ENCODE measurements at places on chromosomes 1 and 21. TPM values are rescaled to one million over a fixed set of nuclear protein-coding genes. Genes with fewer than 3 reads are reported as not detected.

KCNJ9 gene
- total RNA-seq: not detected

ACTL8 gene
- not detected for total RNA-seq

ESPN gene
- 0.67 TPM for total RNA-seq

DNA sequence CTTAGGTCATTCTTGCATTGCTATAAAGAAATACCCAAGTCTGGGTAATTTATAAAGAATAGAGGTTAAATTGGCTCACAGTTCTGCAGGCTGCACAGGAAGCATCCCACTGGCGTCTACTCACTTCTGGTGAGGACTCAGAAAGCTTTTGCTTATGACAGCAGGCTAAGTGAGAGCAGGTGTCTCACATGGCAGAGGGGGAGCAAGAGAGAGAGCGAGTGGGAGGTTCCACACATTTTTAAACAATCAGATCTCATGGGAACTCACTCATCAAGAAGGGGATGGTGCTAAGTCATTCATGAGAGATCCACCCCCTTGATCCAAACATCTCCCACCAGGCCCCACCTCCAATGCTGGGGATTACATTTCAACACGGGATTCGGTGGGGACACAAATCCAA, 13.6 kb upstream of the RGS4 start:
- no peak for DNase-seq

FAM89A gene
- 6.8 TPM for total RNA-seq

PTPRC gene
- 3.7 TPM for total RNA-seq

- DNase-seq: no peak
Measured at GRCh38 chr1:181014477-181015250, 8.0 kb downstream of the STX6 start.

DNA sequence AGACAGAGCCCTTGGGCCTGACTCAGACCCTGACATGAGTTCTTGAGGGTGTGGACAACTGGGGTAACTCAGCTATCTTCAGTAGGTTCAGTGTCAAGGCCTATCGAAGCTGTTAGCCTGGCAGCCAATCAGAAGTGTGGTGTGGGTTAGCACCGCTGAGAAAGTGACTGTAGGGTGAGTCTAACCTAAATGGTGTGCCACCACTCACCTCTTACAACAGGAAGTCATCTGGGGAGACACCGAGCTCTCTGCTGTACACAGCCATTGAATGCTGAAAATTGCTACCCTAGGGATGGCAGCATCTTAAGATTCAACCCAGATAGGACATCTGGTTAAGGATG, 44.6 kb downstream of the RASSF5 start:
- no peak for DNase-seq

SPATA1 gene
- total RNA-seq: 0.16 TPM

S100A2 gene
- total RNA-seq: 2.1 TPM

GRCh38 chr21:39885119-39885848, 18.0 kb downstream of the PCP4 start:
- no peak for DNase-seq

- DNase-seq: no peak
Measured at GRCh38 chr1:20197329-20197791, 11.0 kb upstream of the PLA2G2C start.

THBS3 gene
- total RNA-seq: 31.1 TPM

OTUD3 gene
- 3.9 TPM for total RNA-seq

DTL gene
- total RNA-seq: 0.05 TPM

GRCh38 chr1:220226752-220227151, 45.5 kb downstream of the RAB3GAP2 start:
- DNase-seq: no peak

S100PBP gene
- 20.2 TPM for total RNA-seq

- peak; percentile 78 for DNase-seq
Measured at GRCh38 chr1:153494976-153495535, 34.6 kb upstream of the S100A7 start.

DNA sequence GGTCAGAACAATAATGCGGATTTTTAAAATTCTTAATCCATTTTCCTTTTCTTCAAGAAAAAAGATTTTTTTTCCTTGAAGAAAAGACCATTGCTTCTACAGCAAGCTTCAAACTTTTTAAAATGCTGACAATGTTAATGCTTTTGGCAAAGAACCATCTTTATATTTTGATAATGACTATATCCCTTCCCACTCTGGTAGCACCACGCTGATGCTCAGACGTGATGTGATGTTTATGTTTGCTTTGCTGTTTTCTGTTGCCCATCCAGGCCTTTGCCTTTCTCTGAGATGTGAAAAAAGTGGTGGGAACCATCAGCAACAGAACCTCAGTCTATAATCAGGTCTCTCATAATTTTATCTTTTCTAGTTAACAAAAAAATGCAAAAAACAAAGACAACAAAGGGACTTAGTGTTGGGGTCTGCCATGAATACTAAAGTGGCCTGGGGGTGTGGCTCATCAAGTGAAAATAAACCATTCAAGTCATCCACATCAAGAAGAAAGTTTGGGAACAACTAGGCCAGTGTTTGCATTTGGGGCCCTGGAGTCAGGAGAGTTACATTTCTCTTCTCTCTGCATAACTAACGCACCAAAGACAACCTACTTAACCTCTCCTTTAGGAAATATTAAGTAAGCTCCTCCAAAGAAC, 244.6 kb upstream of the DMRTA2 start:
- DNase-seq: no peak
